ENCODE measurements at places on chromosomes 2 and 18.

GRCh38 chr2:46540496-46541331 is 61.3 kb downstream of the TMEM247 start:
- peak; percentile 82 for DNase-seq

GRCh38 chr18:23578891-23579653 is 7.2 kb downstream of the NPC1 start:
- no peak for DNase-seq

GRCh38 chr2:139365189-139365588 is 585.0 kb upstream of the NXPH2 start:
- DNase-seq = no peak

- no peak for DNase-seq
Measured at GRCh38 chr2:134411279-134411827, 157.5 kb downstream of the MGAT5 start.

GRCh38 chr2:200428961-200429665 is 80.8 kb downstream of the KCTD18 start:
- no peak for DNase-seq

DNA sequence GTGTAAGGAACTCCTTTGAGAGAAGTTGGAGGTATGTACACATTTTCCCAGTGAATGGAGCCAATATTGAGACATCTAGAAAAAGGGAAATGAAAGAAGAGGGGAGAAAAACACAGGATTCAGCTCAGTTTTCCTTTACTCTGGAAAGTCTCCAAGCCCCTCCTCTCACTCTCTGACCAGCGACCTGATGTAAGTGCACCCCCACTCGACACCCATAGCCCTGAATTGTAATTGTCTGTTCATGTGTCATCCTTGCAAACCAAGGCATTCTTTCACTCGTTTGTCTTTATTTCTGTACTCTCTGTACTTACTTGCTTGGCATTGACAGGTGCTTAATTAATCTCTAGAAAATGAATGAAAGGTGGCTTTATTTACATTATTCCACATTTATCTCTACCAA is 55.7 kb upstream of the CTAGE1 start:
- DNase-seq = peak; percentile 12

DNA sequence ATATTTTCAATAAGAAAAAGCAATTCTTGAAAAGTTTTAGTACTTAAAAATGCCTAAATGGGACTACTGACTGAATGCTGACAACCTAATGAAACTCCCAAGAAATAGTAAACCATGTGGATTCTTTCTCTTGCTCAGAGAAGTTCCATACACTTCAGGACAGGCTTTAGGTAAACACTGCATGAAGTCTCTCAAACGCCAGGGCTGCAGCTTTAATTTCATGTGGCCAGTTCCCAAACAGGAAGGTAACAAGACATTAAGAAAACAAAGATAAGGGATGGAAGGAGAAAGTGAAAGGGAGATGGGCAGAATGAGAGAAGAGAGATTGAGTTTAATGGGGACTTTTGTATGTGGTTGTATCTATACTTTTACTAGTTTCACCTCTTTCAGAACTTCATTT is 734.7 kb upstream of the PKDCC start:
- no peak for DNase-seq

DNA sequence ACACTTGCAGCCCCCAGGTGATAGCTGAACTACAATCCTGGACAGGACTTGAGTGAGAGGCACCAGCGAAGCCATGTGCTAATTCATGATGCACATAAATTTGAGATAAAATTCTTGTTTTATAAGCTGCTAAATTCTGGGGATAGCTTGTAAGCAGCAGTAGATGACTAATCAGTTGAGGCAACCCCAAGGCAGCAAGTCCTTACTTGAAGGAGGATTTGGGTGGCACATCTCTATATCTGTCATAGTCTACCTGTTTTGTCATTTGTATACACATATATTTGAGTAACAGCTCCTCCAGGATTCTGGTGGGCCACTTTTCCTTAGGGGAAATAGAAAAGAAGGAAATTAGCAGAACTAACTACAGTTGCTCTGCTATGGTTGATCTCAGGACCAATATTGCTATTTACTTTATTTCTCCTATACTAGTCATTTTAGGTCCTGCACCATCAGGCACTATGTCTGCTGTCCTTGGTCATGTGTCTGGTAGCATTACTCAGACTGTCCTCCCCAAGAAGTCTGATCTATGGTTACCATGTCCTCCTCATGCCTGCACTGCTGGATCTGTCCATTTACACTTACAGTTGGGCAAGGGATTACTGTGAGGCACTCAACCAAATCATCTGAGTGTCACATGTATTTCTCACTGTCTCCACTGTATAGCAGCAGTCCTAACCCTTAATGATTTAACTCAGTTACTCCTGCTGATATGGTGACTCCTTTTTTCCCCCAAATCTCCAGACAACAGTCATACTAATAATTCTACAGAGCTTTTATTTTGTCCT is 436.0 kb upstream of the CWC22 start:
- peak; percentile 2 for DNase-seq

- DNase-seq = no peak
Measured at GRCh38 chr2:18597618-18598017, 8.2 kb upstream of the NT5C1B start.
